ENCODE measurements at places on chromosomes 5 and 9.

- DNase-seq, result no peak
Measured at GRCh38 chr5:73160239-73160671, 12.7 kb upstream of the TMEM174 start.

DNA sequence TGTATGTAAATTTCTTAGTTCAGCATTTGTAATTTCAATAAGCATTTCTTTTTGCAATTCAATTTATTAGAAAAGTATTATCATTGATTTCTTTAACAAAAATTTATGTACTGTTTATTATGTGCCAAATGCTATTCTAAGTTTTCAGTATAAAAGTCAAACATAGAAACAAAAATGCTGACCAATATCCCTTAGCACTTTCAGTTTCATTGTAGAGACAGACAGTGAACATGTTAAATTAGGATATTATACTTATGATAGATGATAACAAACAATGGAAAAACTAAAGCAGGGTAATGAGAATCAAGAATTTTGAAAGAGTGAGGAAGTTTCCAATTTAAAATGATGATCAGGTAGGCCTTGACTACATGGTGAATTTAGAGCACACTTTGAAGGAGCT, 1106.0 kb downstream of the TAF11L14 start:
- DNase-seq, result no peak

GRCh38 chr5:87452837-87453236, 40.1 kb upstream of the CCNH start:
- no peak for DNase-seq

GRCh38 chr9:81256368-81256767, 433.0 kb downstream of the TLE1 start:
- DNase-seq, result no peak

DNA sequence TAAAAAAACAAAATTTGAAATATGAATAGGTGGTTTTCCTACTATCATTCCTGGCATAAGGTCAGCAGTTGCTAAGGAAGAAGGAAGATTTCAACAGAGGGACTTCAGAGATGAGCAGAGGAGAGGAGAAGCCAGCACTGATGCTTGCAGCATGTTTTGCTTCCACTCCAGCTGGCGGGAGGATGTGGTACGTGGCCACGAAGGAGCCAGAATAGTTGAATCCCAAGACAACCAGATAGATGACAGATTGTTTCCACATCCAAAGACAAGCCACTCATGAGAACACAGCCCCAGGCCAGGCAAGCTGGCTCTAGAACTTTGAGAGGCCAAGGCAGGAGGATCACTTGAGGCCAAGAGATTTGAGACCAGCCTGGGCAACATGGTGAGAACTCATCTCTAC, 15.1 kb downstream of the TIMD4 start:
- DNase-seq, result no peak

DNA sequence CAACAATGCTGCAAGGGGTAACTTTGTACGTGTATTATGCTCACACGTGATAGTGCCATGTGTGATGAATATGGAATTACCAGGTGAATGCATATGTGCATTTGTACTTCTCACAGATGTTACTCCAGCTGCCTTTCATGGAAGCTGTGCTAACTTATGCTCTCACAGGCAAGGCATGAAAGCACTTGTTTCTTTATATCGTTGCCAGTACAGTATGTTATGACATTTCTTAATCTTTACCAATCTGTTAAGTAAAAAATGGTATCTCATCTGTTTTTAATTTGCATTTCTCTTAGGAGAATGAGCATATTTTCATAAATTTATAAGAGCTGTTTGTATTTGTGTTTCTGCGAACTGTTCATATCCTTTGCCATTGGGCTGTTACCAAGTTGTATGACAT, 311.8 kb upstream of the DMRT1 start:
- DNase-seq, result no peak

DNA sequence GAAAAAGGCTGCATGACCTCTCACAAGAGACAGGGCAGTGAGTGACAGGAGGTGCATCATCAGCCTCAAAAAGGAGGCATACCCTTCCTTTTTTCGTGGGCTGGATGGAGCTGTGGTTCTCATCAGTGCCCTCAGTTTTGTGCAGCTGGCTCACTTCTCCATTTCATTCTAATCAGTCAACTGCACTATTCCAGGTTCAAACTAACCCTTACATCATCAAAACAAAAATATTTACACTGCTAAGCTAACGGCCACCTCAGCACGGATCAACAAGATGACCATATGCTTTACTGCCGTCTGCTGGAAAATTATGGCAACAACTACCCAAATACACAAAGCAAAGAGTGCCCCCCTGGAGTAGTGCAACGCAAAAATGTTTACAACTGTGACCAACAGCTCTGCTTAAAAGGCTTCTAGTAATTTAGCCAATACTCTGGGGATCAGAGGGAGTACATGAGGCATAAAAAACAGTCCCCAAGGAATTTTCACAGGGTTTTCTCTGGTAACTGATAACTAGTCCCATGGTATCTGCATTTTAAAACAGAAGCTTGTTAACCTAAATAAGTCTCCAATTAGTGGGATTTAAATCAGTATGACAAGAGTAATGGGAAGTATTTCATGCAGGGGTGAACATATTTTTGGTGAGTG, 10.8 kb downstream of the KCNV2 start:
- DNase-seq, result peak; percentile 47

DNA sequence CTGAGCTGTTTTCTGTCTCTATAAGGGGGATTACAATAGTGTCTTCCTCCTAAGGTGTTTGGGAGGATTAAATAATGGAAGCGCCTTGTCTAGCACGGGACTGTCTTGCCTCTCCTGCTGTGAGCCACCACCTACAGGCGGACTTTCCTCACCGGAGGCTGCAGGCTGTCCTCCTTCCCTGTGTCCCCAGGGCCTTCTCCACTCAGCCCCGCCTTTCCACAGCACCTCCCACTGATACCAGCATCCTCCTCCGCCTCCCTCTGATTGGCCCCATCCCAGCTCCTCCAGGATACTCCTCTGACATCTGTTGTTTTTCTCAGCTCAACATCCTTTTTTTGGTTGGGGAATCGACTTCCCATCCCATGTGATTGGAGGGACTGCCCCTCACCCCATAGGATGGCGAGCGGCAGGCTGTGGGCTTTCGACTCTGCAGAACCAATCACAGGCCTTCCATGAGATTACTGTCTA, 851 bp upstream of the ZDHHC12 start:
- peak; percentile 76 for DNase-seq

DNA sequence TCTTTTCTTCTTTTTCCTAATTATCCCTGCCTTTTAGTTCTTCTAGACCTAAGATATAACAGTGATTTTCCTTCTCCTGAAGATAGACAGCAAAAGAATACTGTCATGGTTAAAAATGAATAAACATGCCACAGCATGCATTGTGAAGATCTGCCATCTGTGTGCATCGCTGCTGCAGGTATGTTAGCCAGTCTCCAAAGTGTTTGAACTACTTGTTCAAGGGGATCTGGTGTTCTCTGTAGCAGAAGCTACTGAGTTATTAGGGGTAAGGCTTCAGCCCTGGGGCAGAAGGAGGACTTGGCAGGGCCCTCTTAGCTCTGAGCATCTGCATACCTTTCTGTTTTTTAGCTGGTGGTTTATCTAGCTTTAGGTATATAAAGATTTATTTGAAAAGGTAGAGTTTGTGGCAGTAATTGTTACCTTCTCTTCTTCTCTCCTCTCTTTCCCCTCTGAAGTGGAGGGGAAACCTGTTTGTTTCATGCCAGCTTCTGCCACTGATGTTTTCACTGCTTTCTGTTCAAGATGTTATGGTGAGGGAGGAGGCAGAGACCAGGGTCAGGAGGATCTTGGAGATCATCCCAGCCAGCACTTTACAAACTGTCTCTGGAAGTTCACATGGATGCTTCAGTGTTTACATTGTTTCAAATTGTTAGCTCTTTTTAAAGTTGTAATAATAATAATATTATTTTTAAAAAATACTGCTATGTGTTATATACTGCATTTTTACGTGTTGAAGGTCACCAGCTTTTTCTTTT, 25.2 kb downstream of the GALNT10 start:
- DNase-seq, result no peak

DNA sequence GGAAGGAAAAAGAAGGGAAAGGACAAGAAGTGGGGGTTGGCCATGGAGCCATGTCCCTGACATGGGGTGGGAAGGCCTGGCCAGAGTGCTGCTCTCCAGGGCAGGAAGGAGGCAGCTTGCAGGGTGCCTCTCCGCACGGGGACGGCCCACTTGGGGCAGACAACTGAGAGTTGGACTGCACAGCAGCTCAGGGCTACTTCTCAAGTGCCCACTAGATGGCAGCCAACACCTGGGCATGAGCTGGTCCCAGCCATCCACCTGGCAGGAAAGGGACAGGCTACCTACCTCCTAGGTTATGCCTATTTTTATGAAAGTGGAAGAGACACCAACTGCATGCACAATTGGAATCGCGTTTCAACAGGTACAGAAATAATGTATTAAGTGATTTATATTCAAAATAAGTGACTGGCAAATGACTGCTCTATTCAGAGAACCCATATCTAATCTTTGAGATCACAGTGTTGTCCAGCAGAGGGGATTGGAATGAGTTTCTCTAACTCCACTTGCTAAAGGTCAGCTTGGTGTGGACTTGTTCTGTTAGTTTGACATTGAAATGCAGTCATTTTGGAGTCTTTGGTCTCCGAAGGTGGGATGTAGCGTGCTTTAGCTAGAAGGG, 113.4 kb downstream of the SYK start:
- peak; percentile 46 for DNase-seq

- no peak for DNase-seq
Measured at GRCh38 chr5:34660444-34660843, 4.3 kb downstream of the RAI14 start.

DNA sequence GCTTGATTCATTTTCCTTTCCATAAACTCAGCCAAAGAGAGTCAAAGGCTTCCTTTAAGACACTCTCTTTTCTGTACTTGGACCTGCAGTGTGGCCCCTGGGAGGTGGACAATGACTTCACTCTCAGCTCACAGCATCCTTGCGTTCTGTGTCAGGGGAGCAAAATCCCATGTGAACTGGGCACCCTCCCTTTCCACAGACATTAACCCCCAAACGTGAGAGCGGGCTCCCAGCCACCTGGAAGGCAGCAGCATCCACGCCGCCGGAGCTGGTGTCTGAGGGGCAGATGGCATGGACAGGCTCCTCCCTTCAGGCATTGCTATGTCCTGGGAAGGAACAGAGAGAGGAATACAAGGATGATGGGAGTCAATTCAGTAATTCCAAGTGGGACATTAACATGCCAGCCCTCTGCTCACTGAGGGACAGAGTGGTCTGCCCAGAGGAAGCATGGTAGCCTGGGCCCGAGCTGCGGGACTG, 39.5 kb downstream of the TRIP13 start:
- DNase-seq, result no peak

DNA sequence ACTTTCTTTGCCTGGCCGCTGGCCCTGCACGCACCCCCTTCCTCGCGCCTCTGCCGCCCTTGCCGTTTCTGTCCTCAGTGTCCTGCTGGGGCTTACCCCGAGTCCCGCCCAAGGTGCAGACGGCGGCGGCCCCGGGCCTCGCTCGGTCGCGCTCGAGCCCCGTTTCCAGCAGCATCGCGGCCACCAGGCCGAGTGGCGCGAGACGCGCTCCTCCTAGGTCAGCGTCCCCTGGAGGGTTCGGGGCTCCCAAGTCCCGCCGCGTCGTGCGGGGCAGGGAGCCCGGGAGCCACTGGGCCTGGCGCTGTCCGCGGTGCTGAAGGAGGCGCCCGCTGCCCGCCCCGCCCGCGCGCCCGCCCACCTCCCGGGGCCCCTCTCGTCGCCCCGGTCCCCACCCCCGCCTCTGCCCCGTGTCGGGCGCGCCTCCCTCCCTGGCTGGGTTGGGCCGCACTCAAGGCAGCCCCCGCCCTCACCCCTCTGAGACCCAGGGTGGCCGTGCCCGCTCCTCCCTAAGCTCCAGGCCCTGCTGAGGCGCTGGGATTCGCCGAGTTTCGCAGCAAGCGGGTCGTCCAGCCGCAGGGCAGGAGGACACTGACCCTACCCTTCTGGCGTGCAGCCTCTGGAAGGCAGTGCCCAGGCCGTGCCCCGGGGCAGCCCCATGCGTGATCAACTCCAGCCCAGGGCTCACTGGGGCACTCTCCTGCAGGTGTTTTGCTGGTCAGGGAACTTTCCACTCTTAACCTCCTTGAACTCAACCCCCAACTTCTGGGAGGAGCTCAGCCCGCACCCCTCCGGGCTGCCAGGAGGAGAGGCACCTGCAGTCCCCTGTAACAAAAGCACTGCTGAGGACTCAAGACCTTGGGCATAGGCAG, at the start of gene LHX3:
Gene LHX3, minus strand, starts transcription at position 291 of the 869 bp plus-strand sequence. Its CDS starts 116 bp downstream, at position 175.
- DNase-seq, result no peak

DNA sequence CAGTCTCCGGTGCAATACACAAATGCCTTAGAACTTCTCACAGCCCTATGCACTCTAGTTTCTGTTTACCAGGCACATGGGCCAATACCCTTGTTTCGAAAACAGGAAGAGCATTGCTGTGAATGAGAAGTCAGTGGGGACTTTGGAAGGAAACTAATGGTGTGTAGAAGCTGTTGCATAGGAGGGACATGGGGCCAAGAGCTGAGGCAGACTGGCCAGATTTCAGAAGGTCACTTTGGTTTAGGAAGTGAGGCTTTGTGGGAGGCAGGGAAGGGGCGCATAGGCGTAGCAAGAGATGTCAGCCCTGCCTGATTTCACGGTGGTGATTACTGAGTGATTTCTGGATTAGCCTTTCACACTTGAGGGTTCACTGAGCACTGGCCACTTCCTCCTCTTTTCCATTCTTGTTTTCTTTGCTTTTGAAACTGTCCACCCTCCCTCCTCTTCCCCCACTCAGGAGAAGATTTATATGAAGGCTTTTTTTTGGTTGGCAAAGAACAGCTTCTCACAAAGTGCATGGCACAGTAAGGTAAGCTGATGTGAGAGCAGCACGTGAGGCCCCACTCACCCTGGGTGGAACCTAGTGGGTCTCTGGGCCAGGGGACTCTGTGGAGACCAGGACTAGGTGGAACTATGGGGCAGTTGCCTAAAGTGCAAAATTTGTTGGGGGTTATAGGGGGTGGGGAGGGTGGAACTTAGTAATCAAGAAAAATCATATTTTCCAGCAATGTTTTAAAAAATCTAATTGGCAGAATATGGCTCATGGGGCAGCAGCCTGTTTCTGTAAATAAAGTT, 6.1 kb upstream of the TMEM252 start:
- no peak for DNase-seq

- no peak for DNase-seq
Measured at GRCh38 chr9:99590840-99591239, 230.8 kb upstream of the NR4A3 start.

All from NCI-H510A (cell line).